ENCODE measurements at places on chromosomes 7 and 10.

DNA sequence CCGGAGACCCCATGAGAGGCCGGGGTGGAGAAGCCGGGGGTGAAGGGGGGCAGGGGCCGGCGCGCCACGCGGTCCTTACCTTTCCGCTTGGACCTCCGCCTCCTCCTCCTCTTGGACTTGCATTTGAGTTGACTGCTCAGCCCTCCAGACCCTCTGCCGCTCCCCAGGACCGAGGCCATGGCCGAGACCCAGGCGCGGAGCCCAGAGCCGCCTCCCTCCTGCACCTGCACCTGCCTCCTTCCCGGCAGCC, 428 bp downstream of the ADARB2 start:
- ATAC-seq = no peak

GRCh38 chr7:155694851-155695250, 50.4 kb downstream of the RBM33 start:
- no peak for ATAC-seq

DNA sequence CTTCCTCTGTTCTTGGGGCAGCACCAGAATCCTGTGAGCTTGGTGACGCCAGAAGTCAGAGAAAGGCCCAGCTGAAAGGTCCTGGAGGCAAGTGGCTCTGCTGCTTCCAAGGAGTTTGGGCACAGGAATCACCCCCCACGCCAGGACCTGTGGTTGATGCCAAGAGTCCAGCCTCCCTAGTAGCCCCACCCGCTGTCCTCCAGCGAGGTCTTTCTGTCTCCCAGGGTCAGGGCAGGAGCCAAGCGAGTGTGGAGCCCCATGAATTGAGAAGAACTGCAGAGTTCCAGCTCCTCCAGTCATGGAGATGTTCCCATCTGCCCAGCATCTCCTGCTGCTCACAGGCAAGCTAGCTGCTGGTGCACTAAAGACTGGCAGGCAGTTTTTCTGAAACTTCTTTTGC, 631.7 kb upstream of the MGMT start:
- ATAC-seq = no peak

- no peak for ATAC-seq
These were observed 4.2 kb downstream of the PURB start for GRCh38 chr7:44881066-44881600.

DNA sequence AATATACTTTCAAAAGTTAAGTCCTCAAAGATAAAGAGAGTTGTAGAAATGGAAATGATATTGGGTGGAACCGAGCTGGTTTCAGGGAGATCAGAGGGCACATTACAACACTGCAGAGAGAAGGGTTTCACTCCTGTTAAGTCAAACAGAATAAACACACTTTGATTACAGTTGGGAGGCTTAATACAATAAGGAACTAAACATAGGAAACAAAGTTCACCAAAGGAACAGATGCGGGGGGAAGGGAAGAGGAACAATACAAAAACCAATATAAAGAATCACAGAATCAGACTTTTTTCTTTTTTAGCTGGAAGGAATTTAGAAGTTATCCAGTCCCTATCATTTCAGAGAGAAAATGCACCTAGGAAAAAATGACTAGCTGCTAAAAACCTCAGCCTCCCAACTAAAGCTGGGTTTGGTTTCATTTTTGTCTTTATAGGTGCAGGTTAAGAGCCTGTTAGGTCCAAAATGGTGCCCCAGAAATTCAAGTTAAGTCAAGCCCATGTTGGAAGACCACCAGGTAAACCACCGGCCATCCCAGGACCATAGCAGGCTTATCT, 81.9 kb downstream of the DNMBP start:
- no peak for ATAC-seq

DNA sequence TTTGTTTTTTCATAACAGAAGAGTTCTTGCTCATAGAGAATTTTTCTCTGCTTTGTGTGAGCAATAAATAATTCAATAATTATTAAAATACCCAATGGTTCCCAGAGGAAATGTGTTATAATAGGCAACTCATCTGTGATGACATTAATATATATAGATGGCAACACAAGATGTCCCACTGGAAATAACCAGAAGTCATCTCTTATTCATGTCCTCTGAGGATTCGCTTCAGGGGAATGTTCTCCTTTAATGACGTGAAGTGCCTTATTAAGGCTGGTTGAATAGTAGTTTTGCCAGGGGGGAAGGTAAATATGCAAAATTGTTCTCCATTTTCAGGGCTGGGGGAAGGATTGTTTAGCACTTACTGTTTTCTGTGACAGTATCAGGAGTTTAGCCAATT, 3.1 kb downstream of the SLC39A12 start:
- no peak for ATAC-seq

GRCh38 chr7:86745013-86745745, 101.5 kb downstream of the GRM3 start:
- ATAC-seq = no peak

GRCh38 chr7:28155964-28156363, 24.6 kb downstream of the JAZF1 start:
- no peak for ATAC-seq

GRCh38 chr10:93512565-93512964, 16.2 kb downstream of the CEP55 start:
- ATAC-seq = no peak

- ATAC-seq = peak; percentile 35
These were observed 100.3 kb upstream of the SVIL start for GRCh38 chr10:29734962-29735627.

DNA sequence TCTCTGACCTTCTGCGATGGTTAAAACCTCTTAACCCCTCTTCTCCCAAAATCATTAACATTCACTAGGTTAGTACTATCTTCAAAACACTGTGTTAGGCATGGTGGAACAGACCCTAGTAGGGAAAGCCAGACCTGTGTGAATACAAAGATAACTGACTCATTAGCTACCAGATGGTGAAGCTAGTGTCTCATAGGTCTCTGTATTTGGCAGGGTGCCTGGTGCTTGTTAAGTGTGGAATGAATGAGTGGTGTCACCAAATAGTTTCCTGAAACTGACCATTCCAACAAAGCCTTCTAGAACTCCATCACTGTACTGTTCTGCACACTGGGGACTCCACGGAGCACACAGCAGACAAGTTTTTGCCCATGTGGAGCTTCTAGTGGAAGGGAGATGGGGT, 27.7 kb upstream of the TM9SF3 start:
- no peak for ATAC-seq

DNA sequence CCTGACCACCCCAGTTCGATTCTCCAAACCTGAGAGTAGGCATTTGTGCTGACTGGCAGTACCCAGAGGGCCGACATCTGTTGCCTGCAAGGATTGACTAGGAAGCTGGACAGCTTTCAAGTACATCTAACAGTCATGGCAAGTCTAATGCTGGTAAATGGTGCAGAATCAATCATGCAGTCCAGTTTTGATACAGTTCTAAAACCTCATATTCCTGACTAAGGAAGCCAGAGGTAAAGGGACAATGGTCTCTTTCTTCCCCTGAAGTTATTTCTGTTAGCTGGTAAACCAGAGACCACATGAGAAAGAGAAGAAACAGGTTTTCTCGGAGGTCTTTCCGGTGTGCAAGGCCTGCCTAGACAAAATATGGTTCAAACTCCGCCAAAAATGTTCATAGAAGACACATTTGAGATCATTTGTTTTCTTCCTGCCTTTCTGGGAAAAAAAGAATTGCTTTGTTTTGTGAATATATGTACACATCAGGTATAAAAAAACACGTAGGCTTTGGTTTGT, 97.1 kb downstream of the WDR37 start:
- ATAC-seq = no peak

GRCh38 chr10:73746721-73747120, 2.5 kb downstream of the SEC24C start:
- ATAC-seq = no peak

DNA sequence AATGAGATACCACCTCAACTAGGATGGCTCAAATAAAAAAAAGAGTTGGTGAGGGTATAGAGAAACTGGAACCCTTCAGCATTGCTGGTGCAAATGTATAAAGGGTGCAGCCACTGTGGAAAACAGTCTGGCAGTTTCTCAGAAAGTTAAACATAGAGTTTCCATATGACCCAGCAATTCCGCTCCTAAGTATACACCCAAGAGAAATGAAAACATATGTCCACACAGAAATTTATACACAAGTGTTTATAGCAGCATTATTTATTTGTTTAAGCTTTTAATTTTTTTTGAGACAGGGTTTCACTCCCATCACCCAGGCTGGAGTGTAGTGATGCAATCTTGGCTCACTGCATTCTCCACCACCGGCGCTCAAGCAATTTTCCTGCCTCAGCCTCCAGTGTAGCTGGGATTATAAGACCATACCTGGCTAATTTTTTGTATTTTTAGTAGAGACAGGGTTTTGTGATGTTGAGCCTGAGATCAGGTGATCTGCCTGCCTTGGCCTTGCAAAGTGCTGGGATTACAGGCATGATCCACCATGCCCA, 118.2 kb upstream of the KIF5B start:
- no peak for ATAC-seq

- ATAC-seq = no peak
These were observed 43.7 kb upstream of the FAM180A start for GRCh38 chr7:135792363-135792668.

DNA sequence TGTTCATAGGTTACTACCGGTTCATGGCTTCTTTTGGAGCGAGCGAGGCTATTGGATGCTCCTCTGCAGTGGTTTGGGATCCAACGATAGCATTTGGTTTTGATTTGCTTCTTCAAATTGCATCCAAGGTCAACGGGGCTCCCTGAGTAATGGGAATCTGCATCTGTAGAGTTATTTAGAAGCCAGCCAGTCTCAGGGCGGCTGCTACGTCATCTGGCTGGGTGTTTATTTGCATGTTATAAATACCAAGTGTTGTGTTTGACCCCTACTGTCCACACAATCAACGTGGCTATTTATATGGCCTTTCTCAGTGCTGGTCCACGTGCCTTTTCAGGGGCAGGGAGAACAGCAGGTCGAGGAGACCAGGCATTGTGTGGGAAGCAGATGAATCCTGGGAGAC, 137.7 kb downstream of the PRPF18 start:
- ATAC-seq = no peak

DNA sequence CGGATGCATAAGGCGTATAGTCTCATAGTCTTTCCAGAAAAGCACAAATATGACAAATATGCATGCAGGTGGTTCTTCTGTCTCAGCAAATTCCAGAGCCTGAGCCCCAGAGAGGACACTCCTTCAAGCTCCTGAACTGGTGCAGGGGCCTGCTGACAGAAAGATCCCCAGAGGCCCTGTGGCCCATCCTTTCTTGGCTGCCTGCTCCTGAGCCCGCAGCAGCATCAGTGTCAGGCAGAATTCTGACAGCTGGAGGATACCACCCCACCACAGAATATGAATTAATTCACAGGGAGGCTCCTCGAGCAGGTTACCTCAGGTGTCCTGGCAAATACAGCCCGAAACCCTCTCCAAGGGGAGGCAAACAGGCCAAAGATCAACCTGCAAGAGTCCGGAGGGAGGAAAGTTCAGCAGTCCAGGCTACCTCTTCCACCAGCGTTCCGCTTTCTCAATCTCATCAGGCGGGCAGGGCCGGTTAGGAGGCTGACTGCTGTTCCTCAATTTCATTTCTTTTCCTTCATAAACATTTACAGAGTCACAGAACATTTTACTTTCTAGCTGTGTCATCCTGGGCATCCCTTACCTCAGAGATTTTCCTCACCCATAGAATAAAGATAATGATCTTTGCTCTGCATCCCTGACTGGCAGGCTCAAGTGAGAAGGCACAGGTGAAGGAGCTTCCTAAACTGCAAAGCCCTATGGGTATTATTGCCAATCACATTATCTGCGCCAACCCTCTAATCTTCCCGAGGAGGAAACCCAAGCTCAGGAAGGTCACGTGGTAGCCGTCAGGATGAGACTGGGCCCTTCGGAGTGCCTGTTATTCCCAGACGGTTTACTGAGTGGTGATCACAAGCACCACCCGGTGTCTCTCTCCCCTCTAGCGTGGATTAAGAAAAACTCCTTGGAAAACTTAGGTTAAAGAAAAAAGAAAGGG, 1.4 kb downstream of the DNAJB12 start:
- ATAC-seq = no peak

DNA sequence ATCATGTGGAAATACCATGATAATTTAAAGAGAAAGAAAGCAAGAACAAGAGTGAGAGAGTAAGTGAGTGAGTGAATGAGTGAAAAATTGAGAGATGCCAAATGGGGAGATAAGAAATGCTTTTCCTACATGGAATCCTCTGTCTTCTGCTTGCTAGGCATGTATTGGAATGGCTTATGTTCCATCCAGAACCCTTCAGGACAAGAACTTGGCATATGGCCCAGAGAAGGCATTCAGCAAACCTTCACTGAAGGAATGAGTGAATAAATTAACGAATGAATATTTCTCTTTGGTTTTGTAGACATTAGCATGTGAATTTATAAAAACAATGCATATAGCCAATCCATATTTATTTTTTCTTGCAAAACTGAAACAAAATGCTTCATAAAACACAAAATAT, 162.2 kb downstream of the LRRTM3 start:
- ATAC-seq = no peak

DNA sequence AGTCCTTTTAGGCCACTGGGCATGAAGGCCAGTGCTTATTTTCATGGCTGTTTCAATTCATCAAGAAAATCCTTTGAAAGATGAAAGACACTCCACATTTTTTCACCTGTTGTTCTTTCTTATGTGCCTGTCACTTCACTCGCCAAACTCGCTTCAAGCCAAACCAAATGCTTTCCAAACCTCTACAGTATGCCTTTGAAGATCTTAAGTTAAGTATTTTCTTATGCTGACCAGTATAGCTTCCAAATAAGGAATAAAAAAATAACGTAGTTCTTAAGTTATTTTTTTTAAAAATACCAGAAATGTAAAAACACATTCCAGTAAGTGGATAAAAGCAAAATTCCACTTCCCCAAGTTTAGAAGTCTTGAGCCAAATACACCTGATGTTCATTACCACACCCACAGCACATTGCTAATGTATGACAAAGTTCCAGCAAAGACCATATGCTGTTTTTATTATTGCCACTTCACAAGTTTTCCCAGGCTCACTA, 186.1 kb downstream of the MTERF1 start:
- ATAC-seq = no peak

DNA sequence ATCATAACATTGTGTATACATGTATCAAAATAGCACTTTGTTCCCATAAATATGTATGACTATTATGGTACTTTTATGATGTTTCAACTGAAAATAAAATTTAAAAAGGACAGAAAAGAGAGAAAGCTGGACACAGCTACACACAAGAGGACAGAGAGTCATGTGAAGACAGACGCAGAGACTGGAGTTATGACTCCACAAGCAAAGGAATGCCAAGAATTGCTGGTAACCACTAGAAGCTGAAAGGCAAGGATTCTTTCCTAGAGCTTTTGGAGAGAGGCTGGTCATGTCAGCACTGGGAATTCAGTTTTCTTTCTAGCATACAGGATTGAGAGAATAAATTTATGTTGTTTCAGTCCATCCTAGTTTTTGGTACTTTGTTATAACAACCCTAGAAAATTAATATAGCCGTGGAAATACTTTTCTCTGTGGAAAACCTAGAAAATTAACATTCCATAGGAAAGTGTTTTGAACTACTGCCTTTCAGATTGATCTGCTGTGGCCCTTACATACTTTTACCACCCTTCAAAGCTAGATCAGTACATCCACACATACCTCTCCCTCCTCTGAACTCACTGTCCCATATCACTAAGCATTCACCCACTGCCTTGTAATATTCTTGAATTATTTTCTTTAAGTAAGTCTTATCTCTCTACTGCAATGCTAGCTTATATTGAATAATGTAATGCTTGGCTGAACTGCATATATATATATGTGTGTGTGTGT, 575.3 kb downstream of the IPMK start:
- ATAC-seq = no peak

All from stimulated activated memory B cell treated with anti-CD40 and anti-IgM and Interleukin-4, amounts not matched to agents 10 μg/mL and 1 μg/mL and 100 μg/mL, for 72 hours (primary cell).